ENCODE measurements at places on chromosomes 2 and 18. TPM values are rescaled to one million over a fixed set of nuclear protein-coding genes. Genes with fewer than 3 reads are reported as not detected.

Gene MEP1B
- total RNA-seq, result not detected

Gene HRH4
- not detected for total RNA-seq

Gene SCYGR8
- not detected for total RNA-seq

Gene BOD1L2
- not detected for total RNA-seq

Gene COLEC11
- total RNA-seq, result 0.51 TPM

Gene DDX18
- 124 TPM for total RNA-seq

Gene FBLN7
- not detected for total RNA-seq

DNA sequence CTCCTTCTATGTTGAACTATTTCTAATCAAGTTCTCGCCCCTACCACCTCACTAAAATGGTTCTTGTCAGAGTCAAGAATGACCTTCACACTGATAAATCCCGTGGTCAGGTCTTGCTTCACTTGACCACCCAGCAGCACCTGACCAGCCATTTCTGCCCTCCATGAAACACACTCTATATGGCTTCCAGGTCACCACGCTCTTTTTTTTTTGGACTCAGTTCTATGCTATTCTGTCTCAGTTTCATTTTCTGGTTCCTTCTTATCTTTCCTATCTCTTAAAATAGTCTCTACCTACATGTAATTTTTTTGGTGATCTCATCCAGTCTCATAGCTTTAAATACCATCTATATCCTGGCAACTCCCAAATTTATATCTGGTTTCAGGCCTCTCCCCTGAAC, 11.4 kb downstream of the EIF2AK3 start:
- 0 out of 2 replicates have a peak, but pooled peaks cover 4% of the 10 kb centered on the region for H3K36me3 ChIP-seq
- no peak overlapping the region for H3K27ac ChIP-seq
- no peaks in the 10 kb centered on the region for H3K27me3 ChIP-seq
- H3K4me1 ChIP-seq, result peaks cover 20% of the 10 kb centered on the region
- H3K4me3 ChIP-seq, result no peak overlapping the region
- DNase-seq, result no peak

- no peak for DNase-seq
- no peak overlapping the region for H3K4me3 ChIP-seq
- H3K27me3 ChIP-seq, result no peaks in the 10 kb centered on the region
- no peaks in the 10 kb centered on the region for H3K36me3 ChIP-seq
- H3K27ac ChIP-seq, result no peak overlapping the region
These were observed 34.9 kb upstream of the NEDD4L start for GRCh38 chr18:58009166-58009565.

DNA sequence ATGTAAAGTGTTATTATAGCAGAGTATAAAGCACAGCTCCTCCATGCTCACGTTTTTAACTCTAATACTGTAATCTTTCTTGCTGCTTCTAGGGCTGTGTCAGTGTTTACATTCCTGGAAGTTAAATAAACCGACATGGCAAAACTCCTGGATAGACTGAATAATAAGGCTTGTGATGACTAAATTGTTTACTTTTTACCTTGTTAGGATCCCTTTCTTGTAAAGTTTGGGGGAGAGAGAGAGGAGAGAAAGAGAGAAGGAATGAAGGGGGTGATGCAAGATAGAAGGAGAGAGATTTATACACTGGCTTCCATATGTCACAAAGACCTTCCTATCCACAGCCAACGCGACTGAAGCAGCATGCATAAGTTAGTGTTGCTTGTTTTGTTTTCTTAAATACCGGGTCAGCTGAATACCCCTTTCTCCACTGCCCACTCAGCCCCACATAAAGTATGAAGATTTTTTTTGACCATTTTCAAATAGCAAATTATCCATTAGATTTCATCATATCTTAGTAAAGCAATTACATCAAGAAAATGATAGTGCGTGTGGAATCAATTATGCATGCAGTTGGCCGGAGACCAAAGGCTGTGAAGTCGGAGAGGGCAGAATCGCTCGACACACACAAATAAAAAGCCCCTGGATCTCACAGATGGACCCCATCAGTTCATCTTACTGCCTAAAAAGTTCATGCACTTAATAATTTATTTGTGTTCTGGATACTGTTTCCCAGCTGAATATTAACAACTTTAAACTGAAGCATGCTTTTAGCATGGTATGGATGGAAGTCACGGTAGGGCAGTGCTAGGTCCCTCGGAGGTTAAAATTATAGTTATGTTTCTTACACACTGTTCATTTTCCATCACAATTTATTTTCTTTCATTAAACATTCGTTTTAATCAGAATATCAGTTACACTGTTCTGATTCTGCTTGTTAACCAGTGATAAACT, 20.1 kb downstream of the BCL11A start:
- peak; percentile 77 for DNase-seq
- peak overlapping the region; percentile 43 for H3K4me3 ChIP-seq
- peaks cover 5% of the 10 kb centered on the region for H3K36me3 ChIP-seq
- H3K4me1 ChIP-seq, result peaks cover 56% of the 10 kb centered on the region

- no peak overlapping the region for H3K27ac ChIP-seq
- H3K4me3 ChIP-seq, result no peak overlapping the region
- DNase-seq, result no peak
- peaks cover 50% of the 10 kb centered on the region for H3K36me3 ChIP-seq
- no peaks in the 10 kb centered on the region for H3K27me3 ChIP-seq
These were observed 74.9 kb downstream of the ANTXR1 start for GRCh38 chr2:69087912-69088240.

DNA sequence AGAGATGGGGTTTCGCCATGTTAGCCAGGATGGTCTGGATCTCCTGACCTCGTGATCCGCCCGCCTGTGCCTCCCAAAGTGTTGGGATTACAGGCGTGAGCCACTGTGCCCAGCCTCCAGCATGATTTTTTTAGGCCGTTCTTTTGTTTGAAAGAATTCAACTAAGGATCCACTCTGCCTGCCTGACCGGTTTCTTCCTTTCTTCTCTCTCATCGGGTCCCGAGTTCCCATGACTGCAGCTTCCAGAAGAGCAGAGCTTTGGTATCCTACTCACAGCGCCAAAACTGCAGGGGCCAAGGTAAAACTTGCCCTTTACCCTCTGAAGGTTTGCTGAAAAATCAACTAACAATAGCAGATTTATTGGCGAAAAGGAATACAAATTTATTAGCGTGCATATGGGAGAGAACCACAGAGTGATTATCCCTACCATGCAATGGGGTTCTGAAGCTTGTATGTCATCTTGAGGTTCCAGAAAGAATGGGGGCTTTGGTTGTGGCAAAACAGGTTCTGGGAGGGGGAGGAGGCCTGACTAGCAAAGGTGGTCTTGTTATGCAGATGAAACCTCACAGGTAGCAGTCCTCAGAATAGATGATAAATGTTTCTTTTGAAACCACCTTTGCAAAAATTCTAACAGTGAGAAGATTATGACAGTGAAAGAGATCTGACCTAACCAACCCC, 87.0 kb upstream of the MSH6 start:
- no peak for DNase-seq
- H3K4me3 ChIP-seq, result no peak overlapping the region
- H3K27me3 ChIP-seq, result 0 out of 2 replicates have a peak, but pooled peaks cover 2% of the 10 kb centered on the region
- no peaks in the 10 kb centered on the region for H3K4me1 ChIP-seq

DNA sequence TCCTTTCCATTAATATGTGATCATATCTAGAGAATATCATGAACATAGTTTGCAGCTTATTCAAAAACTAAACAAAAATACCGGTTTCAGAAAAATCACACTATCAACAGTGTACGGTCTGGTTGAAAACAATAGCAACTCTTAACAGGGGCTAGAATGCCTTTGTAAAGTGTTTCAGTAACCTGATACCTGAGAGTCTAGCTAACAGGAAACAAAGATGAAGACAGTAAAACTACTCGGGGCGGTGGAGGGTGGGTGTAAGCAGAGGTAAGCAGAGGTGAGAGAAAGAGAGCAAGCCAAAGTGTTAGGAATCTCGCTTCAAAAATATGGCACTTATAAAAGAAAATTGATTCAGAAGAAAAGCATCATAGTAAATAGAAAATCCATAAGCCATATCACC, 109.0 kb upstream of the RGPD4 start:
- no peak overlapping the region for H3K27ac ChIP-seq
- no peak overlapping the region for H3K4me3 ChIP-seq
- no peak for DNase-seq

- H3K27me3 ChIP-seq, result no peaks in the 10 kb centered on the region
- H3K4me3 ChIP-seq, result no peak overlapping the region
- no peak overlapping the region for H3K27ac ChIP-seq
- H3K4me1 ChIP-seq, result no peaks in the 10 kb centered on the region
These were observed 261.9 kb upstream of the EPHA4 start for GRCh38 chr2:221833966-221834365.

GRCh38 chr2:121245120-121245820, 39.7 kb downstream of the TFCP2L1 start:
- no peak overlapping the region for H3K27ac ChIP-seq
- no peaks in the 10 kb centered on the region for H3K27me3 ChIP-seq
- peaks cover 1% of the 10 kb centered on the region for H3K4me1 ChIP-seq
- no peaks in the 10 kb centered on the region for H3K36me3 ChIP-seq

- 0 out of 2 replicates have a peak, but pooled peaks cover 3% of the 10 kb centered on the region for H3K4me1 ChIP-seq
- H3K27me3 ChIP-seq, result no peaks in the 10 kb centered on the region
These were observed 86.1 kb upstream of the UPP2 start for GRCh38 chr2:158015428-158016076.

GRCh38 chr2:229501051-229501794, 213.1 kb downstream of the DNER start:
- no peaks in the 10 kb centered on the region for H3K4me1 ChIP-seq
- no peak for DNase-seq
- no peaks in the 10 kb centered on the region for H3K27me3 ChIP-seq
- no peak overlapping the region for H3K4me3 ChIP-seq

GRCh38 chr2:8983571-8983970, 19.9 kb downstream of the MBOAT2 start:
- DNase-seq, result no peak
- no peaks in the 10 kb centered on the region for H3K27me3 ChIP-seq
- H3K4me3 ChIP-seq, result no peak overlapping the region
- no peaks in the 10 kb centered on the region for H3K36me3 ChIP-seq
- no peaks in the 10 kb centered on the region for H3K4me1 ChIP-seq

DNA sequence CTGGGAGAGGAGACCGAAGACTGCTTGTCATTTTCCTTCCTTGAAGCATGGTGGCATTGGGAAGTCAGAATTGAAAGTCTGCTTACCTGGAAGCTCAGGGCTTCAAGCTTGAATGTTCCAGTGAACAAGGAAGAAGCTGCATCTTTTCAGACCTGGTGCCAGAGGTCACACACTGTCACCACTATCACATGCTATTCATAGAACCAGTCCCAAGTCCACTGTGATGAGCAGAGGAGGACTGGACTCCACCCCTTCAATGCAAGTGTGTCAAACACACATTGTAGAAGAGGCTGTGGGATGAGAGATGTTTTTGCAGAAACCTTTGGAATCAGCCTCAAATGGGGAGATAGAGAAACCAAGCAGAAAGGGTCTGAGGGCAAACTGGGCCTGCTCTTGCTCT, 81.4 kb downstream of the LYPD1 start:
- H3K27ac ChIP-seq, result no peak overlapping the region
- no peaks in the 10 kb centered on the region for H3K36me3 ChIP-seq
- H3K4me1 ChIP-seq, result no peaks in the 10 kb centered on the region
- H3K4me3 ChIP-seq, result no peak overlapping the region
- no peaks in the 10 kb centered on the region for H3K27me3 ChIP-seq
- DNase-seq, result no peak

GRCh38 chr2:68135448-68136320, 22.0 kb upstream of the PNO1 start:
- peaks cover 7% of the 10 kb centered on the region for H3K36me3 ChIP-seq
- no peak overlapping the region for H3K27ac ChIP-seq

- peaks cover 53% of the 10 kb centered on the region for H3K4me1 ChIP-seq
- H3K27ac ChIP-seq, result no peak overlapping the region
- no peaks in the 10 kb centered on the region for H3K36me3 ChIP-seq
- H3K4me3 ChIP-seq, result no peak overlapping the region
- no peaks in the 10 kb centered on the region for H3K27me3 ChIP-seq
These were observed 77.5 kb downstream of the CLHC1 start for GRCh38 chr2:55154525-55155030.

DNA sequence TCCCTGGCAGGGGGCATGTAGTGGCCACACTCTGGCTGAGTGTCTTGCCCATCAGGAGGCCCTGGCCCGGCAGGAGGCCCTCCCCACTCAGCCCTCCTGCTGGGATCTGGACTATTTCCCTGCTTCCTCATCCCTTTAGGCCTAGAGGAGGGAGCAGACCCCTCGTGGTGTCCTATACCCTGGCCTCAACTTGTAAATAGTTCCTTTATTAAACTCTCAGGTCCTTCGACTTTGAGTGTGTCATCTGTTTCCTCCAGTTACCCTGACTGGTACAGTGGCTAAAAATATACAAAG, 166.7 kb upstream of the GLI2 start:
- H3K27ac ChIP-seq, result no peak overlapping the region
- DNase-seq, result peak; percentile 26
- H3K4me1 ChIP-seq, result peaks cover 8% of the 10 kb centered on the region
- peaks cover 23% of the 10 kb centered on the region for H3K27me3 ChIP-seq
- H3K4me3 ChIP-seq, result no peak overlapping the region

DNA sequence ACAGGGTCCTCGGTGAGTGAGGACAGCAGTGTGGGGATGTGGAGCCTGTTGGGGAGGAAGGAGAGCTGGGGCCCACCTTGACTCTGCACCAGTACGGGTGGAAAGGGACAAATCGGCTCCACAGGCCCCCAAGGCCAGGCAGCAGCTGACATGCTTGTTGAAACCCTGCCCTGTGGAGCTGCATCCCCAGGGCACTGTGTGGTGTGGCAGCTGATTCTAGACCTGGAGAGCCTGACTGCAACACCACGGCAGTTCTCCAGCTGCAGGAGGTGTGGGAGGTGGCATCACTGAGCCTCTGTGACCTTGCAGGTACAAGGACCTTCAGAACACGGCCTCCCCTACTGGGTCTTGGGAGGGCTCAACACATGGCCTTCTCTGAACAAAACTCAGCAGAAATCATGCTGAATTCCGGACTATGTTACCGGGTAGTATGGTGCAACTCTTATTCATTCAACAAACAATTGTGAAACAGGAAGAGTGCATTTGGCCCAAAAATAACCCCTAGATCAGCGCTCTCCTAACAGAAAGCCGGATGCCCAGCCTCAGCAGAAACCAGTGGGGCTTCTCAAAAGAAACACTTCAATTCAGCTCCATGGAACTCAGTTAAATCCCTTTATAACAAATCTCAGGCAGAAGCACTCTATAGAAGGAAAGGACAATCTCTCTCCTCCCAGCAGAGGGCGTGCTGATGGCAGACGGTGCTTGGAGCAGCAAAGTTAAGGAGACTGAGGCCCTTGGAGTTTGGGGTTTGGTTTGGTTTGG, 104.4 kb upstream of the SALL3 start:
- no peaks in the 10 kb centered on the region for H3K4me1 ChIP-seq
- no peaks in the 10 kb centered on the region for H3K27me3 ChIP-seq
- H3K27ac ChIP-seq, result no peak overlapping the region
- DNase-seq, result peak; percentile 38
- H3K36me3 ChIP-seq, result no peaks in the 10 kb centered on the region
- no peak overlapping the region for H3K4me3 ChIP-seq

- peaks cover 4% of the 10 kb centered on the region for H3K4me1 ChIP-seq
- H3K27me3 ChIP-seq, result no peaks in the 10 kb centered on the region
- no peak for DNase-seq
- no peak overlapping the region for H3K4me3 ChIP-seq
- no peaks in the 10 kb centered on the region for H3K36me3 ChIP-seq
- H3K27ac ChIP-seq, result no peak overlapping the region
These were observed 62.0 kb downstream of the SMAD7 start for GRCh38 chr18:48888773-48889080.

Data from SJCRH30 (cell line).